Muscle of leg (tissue), 16 donors: ENCODE measurements at places on chromosomes 2 and 18.

GRCh38 chr18:23912356-23912755 is 102.2 kb upstream of the TTC39C start:
- DNase-seq = no peak

DNA sequence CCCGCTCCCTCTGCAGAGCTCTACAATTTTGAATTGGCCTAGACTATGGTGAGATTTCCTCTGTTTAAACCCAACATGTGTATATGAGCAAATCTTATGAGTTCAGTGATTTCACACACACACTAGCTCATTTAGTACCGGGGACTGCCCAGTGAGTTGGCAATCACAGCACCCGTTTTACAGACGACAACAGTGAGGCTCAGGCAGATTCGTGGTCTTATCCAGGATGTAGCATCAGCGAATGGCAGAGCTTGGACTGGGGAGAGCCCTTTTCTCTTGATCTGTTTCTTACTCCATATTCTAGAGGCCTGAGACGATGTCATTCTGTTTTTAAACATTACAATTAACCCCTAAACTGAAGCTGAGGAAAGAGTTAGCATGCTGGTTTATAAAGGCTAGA is 419.9 kb downstream of the NBAS start:
- no peak for DNase-seq

GRCh38 chr2:219281588-219281987 is 2.4 kb downstream of the DNAJB2 start:
- DNase-seq = no peak

DNA sequence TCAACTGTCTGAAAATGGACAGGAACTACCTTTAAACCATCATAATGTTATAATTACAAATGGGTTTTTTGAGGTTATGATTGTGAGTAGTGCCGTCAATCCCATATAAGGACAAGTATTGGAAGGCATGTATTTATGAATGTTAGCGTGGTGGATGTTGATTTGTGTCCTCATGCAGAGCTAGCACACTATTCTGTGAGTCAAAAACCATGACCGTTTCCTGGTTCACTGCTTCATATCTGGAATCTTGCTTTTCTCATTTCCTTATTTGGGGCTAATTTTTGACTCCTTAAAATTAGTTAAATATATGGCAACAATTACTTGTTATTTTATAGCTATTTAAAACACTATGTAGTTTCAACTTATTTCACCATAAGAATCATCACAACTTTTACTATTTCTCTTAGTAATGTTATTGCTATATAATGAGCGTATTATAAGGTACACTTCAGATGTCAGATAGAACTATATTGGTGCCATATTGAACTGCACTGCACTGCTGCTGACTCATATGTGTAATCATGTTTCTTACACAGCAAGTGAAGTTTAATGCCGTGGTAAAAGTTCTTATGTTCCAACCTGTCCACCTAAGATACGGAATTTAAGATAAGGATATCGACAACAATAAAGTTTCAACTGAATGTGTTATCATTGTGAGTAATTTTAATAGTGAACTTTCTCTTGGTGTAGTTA is 192.8 kb downstream of the PTGR3 start:
- DNase-seq = no peak

- DNase-seq = peak; percentile 49
These were observed 993 bp downstream of the COX7A2L start for GRCh38 chr2:42359965-42360483.

GRCh38 chr2:637406-637776 is 39.8 kb downstream of the TMEM18 start:
- DNase-seq = no peak

DNA sequence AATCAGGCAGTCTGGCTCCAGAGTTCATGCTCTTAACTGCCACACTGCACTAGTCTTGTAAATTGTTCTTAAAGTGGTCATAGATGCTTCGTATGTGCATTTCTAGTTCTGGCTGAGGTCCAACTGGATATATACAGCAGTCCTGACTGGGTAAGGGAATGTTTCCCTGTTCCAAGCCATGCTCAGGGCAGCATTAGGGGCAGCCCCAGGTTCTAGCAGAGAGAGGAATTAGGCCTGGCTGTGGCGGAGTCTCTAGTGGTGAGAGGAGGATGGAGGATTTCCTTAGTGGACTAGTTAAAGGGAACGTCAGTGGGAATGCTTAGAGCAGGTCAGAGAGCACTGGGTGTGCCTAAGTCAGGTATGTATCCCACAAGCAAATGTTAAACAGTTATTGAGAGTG is 28.0 kb downstream of the UBE2E3 start:
- peak; percentile 5 for DNase-seq

- peak; percentile 60 for DNase-seq
These were observed 919 bp upstream of the SCN2A start for GRCh38 chr2:165238295-165238694.

DNA sequence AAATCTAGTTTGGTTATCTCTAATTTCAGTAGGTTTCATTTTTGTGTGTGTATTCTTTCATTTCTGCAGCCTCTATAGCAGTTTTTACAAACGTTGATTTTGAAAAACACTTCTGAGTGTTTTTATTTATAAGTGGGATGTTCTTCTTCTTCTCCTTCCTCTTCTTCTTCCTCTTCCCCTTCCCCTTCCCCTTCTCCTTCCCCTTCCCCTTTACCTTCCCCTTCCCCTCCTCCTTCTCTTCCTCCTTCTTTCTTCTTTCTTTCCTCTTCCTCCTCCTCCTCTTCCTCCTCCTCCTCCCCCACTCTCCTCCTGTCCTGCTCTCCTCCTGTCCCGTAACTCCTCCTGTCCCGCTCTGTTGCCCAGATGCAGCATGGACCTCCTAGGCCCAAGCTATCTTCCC is 4.2 kb downstream of the UGGT1 start:
- DNase-seq = no peak

GRCh38 chr2:231904161-231904611 is 22.0 kb downstream of the NPPC start:
- no peak for DNase-seq

DNA sequence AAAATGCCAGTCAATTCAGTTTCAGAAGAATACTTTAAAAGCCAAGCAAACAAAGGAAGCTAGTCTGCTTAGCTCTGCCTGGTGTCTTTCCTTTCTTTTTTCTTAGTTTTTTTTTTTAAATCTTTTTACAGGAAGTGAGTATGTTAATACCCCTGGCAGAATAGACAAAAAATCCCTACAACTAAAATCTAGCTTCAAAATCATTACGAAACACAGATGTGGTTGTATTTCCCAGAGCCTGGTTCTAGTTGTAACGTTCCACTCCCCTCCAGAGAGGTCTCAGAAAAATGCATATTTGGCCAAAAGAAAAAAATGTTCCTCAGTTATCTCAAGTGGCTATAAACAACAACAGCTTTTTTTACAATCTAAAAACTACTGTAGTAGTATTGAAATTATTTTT is 202.1 kb upstream of the RND3 start:
- peak; percentile 50 for DNase-seq

GRCh38 chr2:51103205-51103604 is 71.3 kb upstream of the NRXN1 start:
- DNase-seq = peak; percentile 62

GRCh38 chr2:235712176-235712575 is 218.3 kb downstream of the AGAP1 start:
- no peak for DNase-seq
